ENCODE measurements at places on chromosomes 1 and 21. TPM values are rescaled to one million over a fixed set of nuclear protein-coding genes. Genes with fewer than 3 reads are reported as not detected.
A peak's percentile ranks its signal among the peaks of the same experiment; 100 is the strongest.

The CRYBG2 gene
- under 0.01 TPM for total RNA-seq

The SETDB1 gene
- total RNA-seq: 20.8 TPM

The SPRR5 gene
- total RNA-seq: not detected

The PTPRU gene
- total RNA-seq: 4.6 TPM

The SPOCD1 gene
- total RNA-seq: 0.19 TPM

DNA sequence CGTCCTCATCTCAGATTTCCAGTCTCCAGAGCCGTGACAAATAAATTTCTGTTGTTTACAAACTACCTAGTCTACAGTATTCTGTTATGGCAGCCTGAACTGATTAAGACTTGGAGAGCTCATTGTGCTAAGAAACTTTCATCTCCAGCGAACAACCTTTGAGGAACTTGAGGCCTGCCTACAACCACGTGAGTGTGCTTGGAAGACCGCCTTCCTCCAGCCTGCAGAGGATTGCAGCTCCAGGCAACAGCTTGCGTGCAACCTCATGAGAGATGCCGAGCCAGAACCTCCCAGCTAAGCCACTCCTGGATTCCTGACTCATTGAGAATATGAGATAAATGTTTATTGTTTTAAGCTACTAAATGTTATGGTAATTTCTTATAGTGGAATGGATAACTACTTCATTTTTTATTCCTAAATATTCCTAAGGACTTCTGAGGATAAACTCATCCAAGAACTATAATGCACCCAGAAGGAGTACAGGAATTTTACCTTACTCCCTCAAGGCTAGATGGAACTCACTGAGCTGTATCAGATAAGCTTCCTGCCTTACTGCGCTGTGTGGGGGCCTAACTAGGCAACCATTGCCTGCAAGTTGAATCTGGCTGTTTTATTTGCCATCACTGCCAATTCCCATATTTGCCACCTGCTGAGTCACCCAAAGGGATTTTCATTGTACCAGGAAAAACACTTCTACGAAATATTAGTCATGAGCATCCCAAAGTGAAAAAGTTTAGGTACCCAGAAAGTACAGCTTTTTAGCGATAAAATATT lies 17.6 kb downstream of the FAM177B start:
- H3K27ac ChIP-seq: no peak overlapping the region
- DNase-seq: no peak
- no peaks in the 10 kb centered on the region for H3K27me3 ChIP-seq
- H3K4me3 ChIP-seq: no peak overlapping the region

DNA sequence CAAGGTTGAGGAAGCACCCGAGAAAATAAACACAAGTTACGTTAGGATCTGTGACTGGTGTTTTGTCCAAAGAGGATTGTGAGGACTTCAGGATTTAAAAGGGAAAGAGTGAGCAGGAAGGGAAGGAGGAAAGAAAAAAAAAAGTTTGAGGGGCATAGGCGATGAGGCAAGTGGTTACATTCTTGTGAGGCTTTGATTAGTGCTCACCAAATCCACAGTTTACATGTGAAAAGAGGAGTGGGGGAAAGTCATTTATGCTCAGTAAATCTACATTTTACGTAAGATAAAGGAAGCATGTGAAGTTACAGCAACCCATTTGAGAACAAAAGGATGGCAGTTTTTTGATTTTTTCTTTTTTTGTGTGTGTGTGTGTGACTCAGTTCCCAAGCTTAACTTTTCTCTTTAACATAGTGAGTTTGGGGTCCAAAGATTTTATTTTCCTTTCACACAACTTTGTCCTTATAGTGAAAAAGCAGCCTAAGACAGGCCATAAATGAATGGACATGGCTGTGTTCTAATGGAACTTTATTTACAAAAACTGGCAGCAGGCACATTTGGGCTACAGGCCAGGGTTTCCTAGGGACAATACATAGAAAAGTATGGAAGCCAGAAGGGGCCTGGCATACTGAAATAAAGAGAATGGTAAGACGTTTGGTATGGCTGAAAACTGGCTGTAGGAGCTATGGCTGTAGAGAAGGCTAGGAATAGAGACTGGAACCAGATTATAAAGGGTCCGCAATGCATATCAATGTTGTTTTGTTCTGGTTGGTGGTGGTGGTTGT lies 121.7 kb downstream of the FGGY start:
- DNase-seq: no peak
- no peaks in the 10 kb centered on the region for H3K27me3 ChIP-seq
- H3K36me3 ChIP-seq: no peaks in the 10 kb centered on the region
- no peak overlapping the region for H3K4me3 ChIP-seq

DNA sequence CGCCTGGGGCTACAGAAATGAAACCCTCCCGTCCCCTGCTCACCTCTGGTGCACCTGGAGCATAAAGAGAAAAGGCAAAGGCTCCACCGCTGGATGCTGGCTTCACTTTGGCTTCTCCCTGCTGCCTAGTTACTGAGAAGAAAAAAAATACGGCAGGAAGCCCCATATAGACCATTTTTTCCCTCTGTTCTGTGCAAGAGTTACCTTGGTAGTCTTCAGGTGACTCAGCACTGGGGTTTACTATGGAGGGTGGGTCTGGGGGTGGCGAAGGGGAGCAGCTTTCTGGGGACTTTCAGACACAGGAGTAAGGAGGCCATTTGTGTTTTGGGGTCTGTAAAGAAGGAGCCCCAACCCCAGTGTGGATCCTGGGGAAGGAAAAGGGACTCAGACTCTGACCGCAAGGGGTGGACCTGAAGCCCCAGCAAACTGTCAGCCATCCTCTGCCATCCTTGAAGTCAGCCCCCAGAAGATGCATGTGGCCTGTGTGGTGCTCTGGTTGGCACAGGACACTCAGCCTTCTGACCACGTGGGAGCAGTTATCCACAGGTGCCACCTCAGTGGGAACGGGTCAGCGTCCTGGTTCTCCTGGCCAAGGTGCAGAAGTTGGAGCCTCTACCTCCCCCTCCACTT lies 25.9 kb upstream of the EPS8L3 start:
- no peaks in the 10 kb centered on the region for H3K36me3 ChIP-seq
- H3K4me3 ChIP-seq: no peak overlapping the region
- no peak for DNase-seq
- H3K27ac ChIP-seq: no peak overlapping the region
- no peaks in the 10 kb centered on the region for H3K27me3 ChIP-seq

- DNase-seq: no peak
- H3K27ac ChIP-seq: no peak overlapping the region
- no peaks in the 10 kb centered on the region for H3K27me3 ChIP-seq
- peaks cover 16% of the 10 kb centered on the region for H3K4me1 ChIP-seq
- H3K36me3 ChIP-seq: no peaks in the 10 kb centered on the region
These were observed 143.1 kb downstream of the TGFBR3 start for GRCh38 chr1:91742848-91743292.

DNA sequence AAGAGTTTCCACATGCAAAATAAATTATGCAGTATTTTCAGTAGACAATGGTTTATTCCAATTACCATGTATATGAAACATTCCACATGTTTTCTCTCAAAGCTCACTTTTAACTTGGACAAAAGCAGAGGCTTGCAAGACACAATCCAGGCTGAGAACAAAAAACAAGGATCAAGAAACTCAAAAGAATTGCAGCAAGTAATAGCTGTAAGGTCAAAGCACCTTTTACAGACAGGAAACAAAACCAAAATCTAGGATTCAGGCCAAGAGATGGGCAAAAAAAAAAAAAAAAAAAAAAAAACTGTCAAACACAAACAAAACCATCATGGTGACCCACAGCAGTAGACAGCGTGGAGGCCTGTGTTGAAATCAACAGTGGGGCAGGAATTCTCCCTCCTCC lies 9.3 kb downstream of the RGS1 start:
- DNase-seq: no peak
- H3K4me1 ChIP-seq: no peaks in the 10 kb centered on the region
- H3K27me3 ChIP-seq: no peaks in the 10 kb centered on the region
- H3K27ac ChIP-seq: no peak overlapping the region

DNA sequence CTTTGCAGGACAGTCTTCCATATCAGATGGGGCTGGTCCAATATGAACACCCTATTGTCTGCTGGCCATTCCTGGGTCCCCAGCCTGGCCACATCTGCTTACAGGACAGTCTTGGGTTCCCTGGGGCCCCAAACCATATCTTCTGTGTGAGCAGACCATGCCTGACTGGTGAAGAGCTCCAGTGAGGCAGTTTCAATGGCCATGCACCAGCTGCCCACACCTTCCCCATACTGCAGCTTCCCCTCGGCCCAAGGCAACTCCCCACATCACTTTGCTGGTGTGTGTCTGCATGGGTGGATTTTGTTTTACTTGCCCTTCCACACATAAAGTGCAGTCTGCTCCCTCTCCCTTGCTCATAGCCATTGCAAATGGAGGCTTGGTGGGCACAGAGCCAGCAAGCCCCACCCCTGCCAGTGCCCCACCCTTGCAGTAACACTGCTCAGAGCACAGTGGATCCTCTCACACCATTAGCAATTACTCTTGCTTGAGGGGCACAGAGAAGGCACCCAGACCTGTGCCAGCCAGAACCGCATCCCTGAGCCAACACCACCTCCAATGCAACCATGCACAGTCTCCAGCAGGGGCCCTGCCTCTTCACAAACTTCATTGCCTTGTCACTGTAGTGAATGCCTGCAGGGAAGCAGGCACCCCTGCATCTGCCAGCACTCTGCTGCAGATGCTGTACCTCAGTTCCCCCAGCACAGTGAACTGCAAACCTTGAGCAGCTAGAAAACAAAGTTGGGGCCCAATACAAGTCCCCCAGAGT lies 474.5 kb upstream of the BEND5 start:
- H3K27ac ChIP-seq: no peak overlapping the region
- DNase-seq: no peak
- H3K27me3 ChIP-seq: no peaks in the 10 kb centered on the region
- no peaks in the 10 kb centered on the region for H3K36me3 ChIP-seq
- no peak overlapping the region for H3K4me3 ChIP-seq
- no peaks in the 10 kb centered on the region for H3K4me1 ChIP-seq

DNA sequence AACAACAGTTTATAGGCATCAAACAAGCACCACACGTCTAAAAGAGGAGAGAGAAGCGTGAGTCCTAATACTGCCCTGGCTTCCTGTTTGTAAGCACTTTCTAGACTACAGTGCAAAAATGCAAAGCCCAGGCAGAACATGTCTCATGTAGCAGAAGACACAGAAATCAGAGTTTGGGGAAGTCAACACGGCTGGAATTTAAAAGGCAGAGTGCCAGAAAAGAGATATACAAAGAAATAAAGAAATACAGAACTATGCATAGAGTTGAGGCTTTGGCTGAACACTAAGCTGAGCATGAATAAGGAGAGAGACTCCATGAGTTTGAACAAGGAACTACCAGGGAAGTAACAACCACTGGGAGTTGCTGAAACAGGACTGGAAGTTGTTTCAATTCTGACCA lies 566.6 kb upstream of the NR5A2 start:
- H3K27ac ChIP-seq: no peak overlapping the region
- DNase-seq: no peak
- H3K27me3 ChIP-seq: no peaks in the 10 kb centered on the region
- H3K36me3 ChIP-seq: no peaks in the 10 kb centered on the region
- H3K4me3 ChIP-seq: no peak overlapping the region
- H3K4me1 ChIP-seq: no peaks in the 10 kb centered on the region

- H3K36me3 ChIP-seq: no peaks in the 10 kb centered on the region
- DNase-seq: peak; percentile 69
- H3K27ac ChIP-seq: no peak overlapping the region
- H3K4me3 ChIP-seq: no peak overlapping the region
These were observed 734.2 kb upstream of the ADAMTS5 start for GRCh38 chr21:27700974-27701614.

DNA sequence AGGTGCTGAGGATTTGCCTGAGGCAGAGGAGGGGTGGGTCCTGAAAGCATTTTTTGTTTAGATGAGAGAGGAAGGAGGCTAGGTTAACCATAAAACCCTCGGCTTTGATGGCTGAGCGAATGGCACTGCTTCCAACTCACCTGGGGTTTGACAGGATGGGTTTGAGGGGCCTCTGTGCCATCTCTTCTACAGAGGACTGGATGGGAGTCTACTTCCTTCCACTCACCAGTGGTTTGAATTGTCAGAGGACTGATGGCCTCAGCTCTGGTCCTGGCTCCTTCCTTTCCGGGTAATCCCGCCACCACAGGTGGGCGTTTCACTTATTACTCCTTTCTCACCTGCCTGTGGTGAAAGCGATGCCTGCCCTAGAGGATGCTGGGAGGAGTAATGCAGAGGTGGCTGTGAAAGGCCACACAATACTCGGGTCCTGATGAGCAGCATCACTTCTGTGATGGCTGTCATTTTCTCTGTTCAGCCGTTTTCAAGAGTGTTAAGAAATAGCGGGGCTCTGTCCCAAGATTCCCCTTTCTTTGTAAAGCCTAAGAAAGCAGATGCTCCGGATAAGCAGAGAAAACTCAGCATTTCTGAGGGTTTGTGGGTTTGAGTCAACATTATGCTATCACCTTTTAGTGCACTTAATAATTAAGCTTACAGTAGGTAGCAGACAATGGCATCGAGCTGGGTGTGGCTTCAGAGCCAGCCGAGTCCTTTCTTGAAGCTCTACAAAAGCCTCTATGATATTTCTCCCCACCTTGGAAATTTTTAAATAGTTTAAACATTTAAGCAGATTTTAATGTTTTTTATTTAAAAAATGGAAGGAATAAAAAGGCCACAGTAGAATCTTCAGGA lies 220.7 kb downstream of the HLX start:
- H3K4me1 ChIP-seq: no peaks in the 10 kb centered on the region
- no peaks in the 10 kb centered on the region for H3K27me3 ChIP-seq
- H3K4me3 ChIP-seq: no peak overlapping the region
- H3K27ac ChIP-seq: no peak overlapping the region
- no peaks in the 10 kb centered on the region for H3K36me3 ChIP-seq

- no peaks in the 10 kb centered on the region for H3K27me3 ChIP-seq
- H3K4me1 ChIP-seq: no peaks in the 10 kb centered on the region
- H3K27ac ChIP-seq: no peak overlapping the region
- DNase-seq: no peak
These were observed 5.1 kb upstream of the FOXJ3 start for GRCh38 chr1:42340093-42340492.

GRCh38 chr1:99636647-99637175 lies 9.2 kb upstream of the PALMD start:
- no peaks in the 10 kb centered on the region for H3K4me1 ChIP-seq
- no peak overlapping the region for H3K27ac ChIP-seq
- DNase-seq: no peak
- no peak overlapping the region for H3K4me3 ChIP-seq
- H3K27me3 ChIP-seq: no peaks in the 10 kb centered on the region

DNA sequence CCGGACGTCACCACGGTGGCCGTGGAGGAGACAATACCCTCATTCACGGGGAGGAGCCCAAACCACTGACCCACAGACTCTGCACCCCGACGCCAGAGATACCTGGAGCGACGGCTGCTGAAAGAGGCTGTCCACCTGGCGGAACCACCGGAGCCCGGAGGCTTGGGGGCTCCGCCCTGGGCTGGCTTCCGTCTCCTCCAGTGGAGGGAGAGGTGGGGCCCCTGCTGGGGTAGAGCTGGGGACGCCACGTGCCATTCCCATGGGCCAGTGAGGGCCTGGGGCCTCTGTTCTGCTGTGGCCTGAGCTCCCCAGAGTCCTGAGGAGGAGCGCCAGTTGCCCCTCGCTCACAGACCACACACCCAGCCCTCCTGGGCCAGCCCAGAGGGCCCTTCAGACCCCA lies 7.0 kb downstream of the TNFRSF14 start:
- H3K4me1 ChIP-seq: no peaks in the 10 kb centered on the region
- no peak overlapping the region for H3K27ac ChIP-seq
- H3K4me3 ChIP-seq: no peak overlapping the region
- H3K27me3 ChIP-seq: no peaks in the 10 kb centered on the region
